Progenitor cell of endocrine pancreas (in vitro differentiated cells): ENCODE measurements at places on chromosomes 1 and 21. TPM values are rescaled to one million over a fixed set of nuclear protein-coding genes. Genes with fewer than 3 reads are reported as not detected.
A peak's percentile ranks its signal among the peaks of the same experiment; 100 is the strongest.

The GJA9 gene
- total RNA-seq = not detected in 2 replicates

DNA sequence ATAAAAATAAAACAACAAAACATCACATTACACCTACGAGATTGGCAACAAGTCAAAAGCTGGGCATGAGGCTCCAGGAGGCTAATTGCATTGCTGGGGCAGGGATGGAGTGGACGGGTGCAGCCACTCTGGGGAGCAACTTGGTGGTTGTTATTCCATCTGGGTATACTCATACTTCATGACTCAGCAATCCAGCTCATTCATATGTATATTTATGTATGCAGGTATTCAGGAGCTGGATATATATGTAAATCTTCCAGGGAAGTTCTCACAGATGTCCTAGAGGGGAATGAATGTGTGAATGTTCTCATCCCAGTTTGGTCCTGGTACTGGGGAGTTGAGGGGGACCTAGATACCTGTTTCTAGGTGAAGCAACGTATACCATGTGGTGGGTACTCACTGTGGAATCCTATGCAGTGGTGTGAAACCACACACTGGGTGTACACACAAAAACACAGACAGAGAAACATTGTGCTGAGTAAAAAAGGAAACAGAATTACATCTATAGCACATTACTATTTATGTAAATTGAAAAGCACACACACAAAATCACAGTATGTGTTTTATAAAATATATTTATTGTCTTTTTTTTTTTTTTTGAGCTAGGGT, 79.7 kb upstream of the RAB4A start:
- no peak for DNase-seq

DNA sequence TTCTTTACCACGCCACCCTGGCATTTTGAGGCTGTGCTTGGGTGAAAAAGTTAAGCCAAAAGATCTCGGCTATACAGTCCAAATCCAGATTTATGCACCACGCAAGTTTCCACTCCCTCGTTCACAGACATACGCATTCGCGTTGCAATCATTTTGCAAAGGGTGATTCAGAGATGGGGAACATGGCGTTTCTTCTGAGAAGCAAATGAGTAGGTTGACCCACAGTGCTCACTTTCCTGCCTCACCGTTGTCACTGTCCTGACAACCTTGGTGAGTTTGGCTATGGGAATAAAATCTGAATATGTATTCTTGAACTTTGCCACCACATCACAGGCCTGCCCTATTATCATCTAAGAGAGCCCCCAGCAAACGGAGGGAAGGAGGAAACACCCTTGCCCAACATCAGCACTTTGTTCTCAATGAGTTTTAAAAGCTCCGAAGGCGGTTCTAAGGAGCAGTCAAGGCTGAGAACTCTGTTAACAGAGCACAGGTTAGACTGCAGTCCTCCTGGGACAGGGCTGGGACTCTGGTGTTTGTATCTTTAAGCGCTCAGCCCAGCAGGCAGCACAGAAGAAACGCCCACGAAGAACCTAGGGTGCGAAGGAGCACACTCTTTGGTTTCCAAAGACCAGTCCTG, 86.4 kb downstream of the RUNX1 start:
- no peak for DNase-seq

GRCh38 chr1:93617670-93618499, 63.8 kb downstream of the BCAR3 start:
- DNase-seq = peak; percentile 34

The PTGFR gene
- total RNA-seq = not detected in 2 replicates

The CAMSAP2 gene
- total RNA-seq = 27.9 and 30.4 TPM in 2 replicates

DNA sequence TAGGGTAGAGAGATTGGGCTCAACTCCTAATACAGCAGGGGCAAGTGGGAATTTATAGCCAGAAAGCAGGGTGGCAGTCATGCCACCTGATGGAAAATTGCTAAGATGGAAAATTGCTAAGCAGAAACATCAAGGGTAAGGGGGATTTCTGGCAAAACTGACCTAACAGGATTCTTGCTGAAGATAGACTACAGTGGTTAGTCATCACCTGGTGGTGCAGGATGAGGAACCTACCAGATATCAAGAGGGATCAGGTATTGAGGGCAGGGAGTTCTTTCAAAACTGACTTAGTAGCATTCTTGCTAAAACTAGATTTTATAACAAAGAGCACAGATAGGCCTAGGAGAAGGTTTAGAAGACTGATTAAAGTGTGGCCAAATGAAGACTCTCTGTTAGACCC, 292.9 kb downstream of the PLPP3 start:
- no peak for DNase-seq

The WDR47 gene
- total RNA-seq = 12.1 and 12.2 TPM in 2 replicates

DNA sequence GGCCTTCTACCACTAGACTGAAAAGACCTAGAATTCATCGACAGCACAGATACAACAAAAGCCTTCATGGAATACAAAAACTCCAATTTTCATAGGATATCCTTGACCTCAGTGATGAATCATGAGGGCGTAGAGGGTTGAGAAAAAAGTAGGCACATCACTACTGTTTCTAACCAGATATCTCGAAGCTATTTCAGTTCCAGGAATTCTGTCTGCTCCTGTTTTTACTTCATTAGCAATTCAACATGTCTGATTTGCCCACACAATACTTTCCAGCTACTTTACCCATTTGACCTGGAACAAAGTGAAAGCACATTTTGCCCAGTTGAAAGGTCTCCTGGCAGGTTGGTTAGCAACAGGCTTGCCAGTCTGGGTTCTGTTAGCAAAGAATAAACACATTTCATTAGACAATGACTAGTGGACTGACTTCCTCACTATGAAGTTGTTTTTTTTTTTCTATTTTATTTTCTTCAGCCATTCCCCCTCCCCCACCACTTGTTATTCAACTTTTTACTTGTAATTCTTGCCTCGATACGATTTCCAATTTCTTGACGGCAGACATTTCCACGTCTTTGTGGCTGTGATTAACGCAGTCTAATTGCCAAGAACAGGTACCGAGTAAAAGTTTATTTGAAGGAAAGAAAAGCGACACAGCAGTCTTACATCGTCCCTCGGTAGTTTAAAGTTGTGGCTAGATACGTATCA, 4.0 kb upstream of the ZBTB18 start:
- no peak for DNase-seq

The SPATA45 gene
- total RNA-seq = 0.69 TPM in 1 of 2 replicates, not detected in the other

The TIAM1 gene
- 35.4 and 36.8 TPM in 2 replicates for total RNA-seq

- DNase-seq = no peak
Measured at GRCh38 chr1:172826096-172826741, 167.3 kb downstream of the FASLG start.

DNA sequence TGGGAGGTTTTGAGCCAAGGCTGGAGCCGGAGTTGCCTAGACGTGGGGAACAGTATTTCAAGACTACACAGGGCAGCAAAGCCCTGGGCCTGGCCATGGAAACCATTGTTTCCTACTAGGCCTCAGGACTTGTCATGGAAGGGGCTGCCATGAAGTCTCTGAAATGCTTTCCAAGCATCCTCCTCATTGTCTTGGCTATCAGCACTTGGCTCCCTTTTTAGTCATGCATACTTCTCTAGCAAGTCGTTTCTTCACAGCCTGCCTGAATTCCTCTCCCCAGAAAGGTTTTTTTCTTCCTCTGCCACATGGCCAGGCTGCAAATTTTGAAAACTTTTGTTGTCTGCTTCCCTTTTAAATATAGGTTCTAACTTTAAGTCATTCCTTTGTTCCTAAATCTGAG, 406.6 kb upstream of the TMPRSS15 start:
- no peak for DNase-seq

The PTGER3 gene
- total RNA-seq = 3.0 and 3.1 TPM in 2 replicates

DNA sequence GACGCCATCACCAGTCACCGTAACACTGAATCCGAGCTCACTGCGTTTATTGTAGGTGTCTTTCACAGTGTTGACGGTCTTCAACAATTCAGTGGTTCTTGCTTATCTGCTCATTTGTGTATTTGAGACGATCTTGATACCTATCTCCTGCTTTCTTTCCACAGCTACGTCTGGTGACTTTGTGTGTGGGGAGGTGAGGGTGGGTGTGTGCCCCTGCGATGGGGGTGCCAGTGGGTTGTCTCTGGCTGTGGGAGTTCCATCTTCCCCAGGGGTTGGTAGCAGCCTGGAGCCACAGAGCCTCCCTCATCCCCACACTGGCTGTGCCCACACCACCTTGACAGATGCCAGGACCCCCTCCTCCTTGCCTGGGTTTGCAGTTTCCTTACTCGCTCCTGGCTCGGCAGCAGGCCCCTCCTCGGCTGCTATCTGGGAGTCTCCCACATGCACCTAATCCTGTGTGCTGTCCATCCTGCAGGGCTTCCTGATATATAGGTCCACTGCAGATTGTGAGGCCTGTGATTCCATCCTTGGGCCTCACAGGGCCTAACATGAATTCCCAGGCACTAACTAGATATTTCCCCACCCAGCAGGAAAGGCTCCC, 6.3 kb upstream of the PARP1 start:
- no peak for DNase-seq

DNA sequence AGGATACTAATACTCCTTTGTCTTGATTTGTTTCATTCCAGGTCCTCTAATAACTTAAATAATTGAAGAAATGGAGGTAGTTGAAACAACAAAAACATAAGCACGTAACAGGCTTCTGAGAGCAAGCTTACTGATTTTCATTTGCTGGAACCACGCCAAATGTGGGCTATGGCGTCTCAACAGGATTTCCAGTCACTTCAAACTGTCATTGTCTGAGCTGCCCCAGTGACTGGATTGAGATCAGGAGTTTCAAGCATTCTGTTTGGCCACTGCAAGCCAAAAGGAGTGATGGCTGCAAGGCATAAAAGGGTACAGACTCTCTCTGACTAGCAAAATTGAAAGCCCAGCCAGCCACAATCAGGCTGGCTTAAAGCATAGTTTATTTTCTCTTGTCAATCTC, 289.9 kb downstream of the DPYD start:
- DNase-seq = no peak

The RSPH1 gene
- 4.4 and 7.1 TPM in 2 replicates for total RNA-seq

- DNase-seq = no peak
Measured at GRCh38 chr1:236287356-236287755, 5.6 kb upstream of the ERO1B start.

DNA sequence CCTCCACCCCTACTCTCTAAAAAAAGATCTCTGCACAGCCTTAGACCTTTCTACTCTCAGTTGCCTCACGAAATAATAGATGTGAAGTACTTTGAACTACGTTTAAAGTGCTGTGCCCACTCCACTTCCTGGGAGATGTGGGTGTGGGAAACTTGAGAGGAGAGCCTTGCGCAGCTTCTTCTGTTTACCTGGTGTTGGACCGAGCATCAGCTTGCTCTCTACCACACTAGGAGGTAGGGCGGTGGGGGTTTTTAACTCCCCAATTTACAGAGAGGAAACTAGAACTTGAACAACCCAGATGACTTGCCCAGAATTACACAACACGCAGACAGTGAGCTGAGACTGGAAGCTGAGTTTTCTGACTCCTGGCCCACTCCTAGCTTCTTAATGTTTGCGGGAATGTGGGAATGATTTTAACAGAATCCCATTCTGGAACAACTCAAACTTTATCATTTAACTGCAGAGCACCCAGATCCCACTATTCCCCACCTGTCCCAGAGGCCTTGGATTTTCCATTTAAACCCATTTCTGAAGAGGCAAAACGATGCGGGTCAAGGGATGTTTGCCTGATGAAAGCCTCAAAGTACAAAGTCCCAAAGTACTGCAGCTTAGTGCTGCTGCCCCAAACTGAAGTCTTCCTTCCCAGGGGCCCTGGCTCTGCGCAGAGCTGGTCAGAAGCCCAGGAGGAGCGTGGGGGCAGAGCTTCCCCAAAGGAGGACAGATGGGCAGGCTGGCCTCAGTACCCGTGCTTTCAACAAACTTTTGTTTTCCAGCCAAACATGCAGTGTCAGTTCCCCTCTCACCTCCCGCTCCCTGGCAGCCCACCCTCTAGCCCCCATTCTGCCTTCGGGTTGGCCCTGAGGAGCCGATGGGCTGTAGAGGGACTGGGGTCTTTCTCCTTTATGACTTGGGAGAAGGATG, 19.0 kb downstream of the BTG2 start:
- DNase-seq = no peak

- no peak for DNase-seq
Measured at GRCh38 chr1:232306269-232306961, 323.5 kb downstream of the SIPA1L2 start.

The S100A4 gene
- 7.6 and 11.1 TPM in 2 replicates for total RNA-seq

DNA sequence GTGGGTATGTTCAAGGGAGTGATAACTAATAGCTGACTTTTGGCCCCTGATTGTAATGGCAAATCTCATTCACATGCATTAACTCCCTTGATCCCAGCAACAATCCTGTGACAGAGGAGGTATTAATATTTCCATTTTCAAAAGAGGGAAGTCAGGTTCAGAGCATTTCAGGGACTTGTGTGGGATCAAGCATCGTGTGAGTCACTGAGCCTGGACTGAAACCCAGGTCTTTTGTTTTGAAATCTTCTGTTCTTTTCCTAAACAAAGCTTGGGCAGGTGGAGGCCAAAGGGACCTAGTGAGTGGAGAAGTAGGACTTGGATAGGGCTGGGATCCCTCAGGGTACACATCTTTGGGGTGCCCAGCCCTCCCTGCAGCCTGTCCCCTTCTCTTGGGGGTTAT, 37.9 kb downstream of the ETNK2 start:
- DNase-seq = no peak

The CFAP141 gene
- total RNA-seq = not detected in 2 replicates

- no peak for DNase-seq
Measured at GRCh38 chr1:62232871-62233278, 38.2 kb downstream of the L1TD1 start.

DNA sequence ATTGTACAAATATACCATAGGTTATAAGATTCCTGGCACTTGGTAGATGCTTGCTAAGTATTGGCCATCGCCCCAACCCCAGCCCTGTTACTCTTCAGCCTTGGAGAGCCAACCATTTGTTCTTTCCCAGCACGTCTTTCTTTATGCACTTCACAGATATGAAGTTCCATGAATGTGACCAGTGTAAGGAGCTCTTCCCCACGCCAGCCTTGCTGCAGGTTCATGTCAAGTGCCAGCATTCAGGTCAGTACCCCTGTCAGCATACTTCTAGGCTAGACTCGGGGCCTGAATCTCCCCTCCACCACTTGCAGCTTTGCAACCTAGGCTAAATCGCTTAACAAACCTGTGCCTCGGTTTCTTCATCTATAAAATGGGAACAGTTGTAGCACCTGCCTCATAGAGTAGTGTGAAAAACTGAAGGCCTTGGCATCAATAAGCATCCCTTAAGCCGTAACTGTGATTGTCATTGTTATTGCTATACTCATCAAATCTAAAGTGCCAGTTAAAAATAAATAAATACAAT, 41.0 kb upstream of the EPHA8 start:
- no peak for DNase-seq

DNA sequence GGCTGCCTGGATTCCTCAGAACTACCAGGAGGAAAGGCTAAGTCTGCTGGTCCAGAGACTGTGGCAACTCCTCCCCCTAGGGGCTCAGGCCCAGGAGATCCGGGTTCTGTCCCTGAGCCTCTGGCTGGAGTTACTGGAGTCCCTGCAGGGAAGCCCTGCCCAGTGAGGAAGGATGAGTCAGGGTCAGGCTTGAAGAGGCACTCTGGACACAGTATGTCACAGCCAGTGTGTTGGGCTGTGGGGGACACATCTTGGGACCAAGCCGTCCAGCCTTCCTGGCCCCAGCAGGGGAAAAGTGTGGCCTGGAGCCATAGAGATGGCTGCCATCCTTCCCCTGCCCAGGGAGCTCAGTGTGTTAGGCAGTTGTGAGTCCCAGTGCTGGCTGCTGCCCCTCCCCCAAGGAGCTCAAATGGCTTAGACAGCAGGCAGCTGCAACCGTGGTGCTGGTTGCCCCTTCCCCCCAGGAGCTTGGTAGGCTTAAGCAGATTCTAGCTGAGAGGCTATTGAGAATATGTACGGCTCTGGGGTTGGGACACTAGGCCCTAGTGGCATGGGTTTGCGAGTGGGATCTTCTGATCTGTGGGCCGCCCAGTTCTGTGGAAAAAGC, 28.2 kb upstream of the RABGAP1L start:
- DNase-seq = no peak
